NCI-H446 treated with DMSO at 0.1 percent for 48 hours (cell line): ENCODE measurements at places on chromosomes 7 and 10.

- DNase-seq, result no peak
These were observed 203.7 kb downstream of the TRIL start for GRCh38 chr7:28754447-28754846.

GRCh38 chr10:132972986-132973902 is 30.9 kb upstream of the CFAP46 start:
- no peak for DNase-seq

- no peak for DNase-seq
These were observed 185.6 kb downstream of the C7orf25 start for GRCh38 chr7:42726066-42726785.

DNA sequence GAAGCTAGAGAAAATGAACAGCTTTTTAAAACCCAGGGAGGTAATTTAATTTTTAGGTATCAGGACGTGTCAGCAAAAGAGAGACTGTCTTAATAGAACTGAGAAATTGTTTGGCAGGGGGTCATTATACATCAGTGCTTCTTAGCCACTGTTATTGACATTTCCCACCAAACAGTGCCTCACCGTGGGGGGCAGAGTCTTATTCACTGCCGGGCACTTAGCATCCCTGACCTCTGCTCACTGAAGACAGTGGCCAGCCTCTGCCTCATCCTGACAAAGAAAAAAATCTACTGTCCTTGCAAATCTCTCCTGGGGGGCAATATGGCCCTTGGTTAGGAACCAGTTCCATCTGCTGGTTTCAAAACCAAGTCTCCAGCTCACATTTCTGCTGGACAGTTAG is 14.2 kb upstream of the MKI67 start:
- no peak for DNase-seq

DNA sequence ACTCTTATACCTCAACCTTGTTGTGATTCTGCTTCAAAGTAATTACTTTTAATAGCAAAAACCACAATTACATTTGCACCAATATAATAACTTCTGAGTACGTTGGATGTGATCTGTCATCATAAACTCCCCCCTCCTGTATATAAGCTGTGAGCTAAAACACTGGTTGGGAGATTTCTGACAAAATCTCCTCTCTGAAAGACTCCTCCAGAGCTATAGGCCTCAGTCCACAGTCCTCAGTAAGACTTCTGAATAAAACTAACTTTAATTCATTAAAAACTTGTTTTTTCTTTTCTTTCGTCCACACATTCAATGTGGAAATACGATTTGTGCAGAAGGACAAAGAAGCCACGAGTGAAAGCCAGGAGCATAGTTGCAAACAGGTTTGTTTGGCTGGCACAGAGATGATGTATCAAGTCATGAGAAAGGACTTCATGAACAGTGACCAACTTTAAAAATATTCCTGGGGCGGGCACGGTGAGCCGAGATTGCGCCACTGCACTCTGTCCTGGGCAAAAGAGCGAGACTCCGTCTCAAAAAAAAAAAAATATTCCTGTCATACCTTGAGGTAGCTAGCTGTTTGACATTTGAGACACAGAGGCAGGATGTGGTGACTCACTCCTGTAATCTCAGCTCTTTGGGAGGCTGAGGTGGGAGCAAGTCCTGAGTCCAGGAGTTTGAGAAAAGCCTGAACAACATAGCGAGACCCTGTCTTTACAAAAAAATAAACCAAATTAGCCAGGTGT is 91.1 kb upstream of the ARHGAP21 start:
- DNase-seq, result no peak

DNA sequence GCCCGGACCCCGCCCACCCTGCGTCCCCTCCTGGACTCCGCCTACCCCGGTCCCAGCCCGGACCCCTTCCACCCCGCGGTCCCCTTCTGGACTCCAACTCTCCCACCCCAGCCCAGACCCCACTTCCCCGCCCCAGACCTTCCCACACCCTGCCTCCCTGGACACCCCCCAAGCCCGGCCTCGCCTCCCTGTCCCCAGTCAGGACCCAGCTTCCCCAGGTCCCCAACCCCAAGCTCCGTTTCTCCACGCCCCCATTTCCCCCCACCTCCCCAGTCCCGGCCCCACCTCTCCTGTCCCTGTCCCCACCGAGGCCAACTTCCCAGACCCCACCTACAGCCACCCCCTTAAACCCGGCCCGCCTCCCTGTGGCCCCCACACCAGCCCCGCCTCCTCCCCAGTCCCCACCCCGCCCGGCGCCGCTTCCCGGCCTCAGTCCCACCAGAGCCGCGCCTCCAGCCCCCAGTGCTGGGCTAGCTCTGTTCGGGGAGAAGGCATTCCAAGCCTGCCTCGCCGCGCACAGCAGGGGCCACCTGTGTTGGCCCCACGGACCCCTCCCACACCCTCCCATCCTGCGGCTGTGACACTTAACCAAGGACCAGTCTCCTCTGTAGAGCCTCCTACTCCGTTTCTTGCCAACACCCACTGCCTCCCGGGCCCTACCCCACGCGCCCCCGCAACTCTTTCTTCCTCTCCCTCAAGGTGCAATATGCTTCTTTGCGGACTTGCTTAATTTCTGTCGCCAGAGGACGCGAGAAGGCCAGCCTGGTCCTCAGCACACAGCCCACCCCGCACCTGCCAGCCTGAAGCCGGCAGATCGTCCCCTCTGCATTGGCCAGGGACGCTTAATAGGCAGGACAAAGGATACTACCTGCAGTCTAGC is 736 bp upstream of the ITIH5 start:
- DNase-seq, result no peak

DNA sequence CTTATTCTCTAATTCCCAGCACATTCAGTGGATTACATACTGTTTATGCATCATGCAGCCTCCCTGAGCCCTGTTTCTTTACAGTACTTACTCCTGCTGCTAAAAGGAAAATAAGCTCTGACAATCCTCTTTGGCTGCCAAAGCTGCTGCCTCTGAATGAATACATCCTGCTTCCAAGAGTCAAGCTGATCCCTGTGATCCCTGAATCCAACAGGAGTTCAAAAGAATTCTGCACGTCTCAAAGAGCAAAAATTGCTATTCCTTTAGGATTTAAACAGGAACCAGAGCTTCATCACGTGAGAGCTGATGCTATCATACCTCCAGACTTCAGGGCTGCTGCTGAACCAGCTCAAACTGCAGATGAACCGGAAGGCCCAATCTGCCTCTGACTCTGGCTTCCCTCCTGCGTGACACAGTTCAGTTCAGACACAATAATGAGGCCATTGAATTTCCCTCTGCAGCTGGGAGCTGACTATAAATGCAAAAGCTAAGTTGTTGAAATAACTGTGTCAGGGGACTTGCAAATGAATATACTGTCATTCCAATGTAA is 851.0 kb upstream of the PHF14 start:
- peak; percentile 22 for DNase-seq

DNA sequence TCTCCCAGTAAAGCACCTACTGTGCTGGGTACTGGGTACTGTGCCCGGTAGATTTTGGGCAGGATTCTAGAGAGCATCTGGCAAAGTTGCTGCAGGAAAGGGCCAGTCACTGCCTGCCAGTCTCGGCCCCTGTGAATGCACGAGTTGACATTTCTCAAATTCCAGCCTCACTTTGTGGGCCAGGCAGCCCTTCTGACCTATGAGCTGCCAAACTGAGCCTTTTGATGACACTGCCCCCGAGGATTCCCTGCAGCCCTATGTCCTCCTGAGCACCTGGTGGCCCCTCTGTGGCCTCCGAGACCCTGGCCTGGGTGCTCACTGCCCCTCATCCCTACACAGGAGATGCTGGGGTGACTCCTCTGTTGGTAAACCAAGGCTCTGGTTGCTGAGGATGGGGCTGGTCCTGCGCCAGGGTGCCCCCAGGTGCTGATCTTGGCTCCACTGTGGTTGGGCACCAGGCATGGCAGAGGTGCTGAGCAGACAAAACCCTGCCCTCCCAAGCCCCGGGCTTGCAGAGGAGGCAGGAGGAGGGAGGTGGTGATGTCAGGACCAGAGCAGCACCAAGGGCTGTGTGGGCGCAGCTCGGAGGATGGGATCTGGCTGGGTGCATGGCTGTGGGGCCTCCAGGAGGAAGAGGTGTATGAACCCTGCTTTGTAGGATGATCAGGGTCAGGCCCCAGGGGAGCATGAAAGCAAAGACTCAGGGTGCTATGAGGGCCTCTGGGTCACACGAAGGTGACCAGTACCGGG is 16.2 kb downstream of the LHPP start:
- no peak for DNase-seq

DNA sequence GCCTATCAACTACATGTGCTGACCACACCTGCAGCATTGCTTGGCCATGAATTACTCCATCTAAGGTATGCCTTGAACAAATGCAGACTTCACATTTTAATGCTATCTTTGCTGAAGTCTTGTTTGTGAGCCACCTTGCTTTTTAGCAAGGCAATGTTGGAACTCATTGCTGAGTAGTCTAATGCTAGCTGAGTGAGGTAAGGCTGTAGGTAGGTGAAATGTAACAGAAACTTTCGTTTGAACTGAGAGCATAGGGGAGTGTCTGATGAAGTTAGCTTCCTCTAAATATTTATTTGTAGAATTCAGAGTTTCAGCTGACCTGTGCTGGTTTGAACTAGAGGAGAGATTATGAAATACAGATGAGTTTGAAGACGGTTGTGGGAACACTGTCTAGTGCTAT is 238.5 kb downstream of the SEMA3A start:
- DNase-seq, result no peak

GRCh38 chr10:102507521-102507920 is 3.7 kb downstream of the SUFU start:
- DNase-seq, result no peak

DNA sequence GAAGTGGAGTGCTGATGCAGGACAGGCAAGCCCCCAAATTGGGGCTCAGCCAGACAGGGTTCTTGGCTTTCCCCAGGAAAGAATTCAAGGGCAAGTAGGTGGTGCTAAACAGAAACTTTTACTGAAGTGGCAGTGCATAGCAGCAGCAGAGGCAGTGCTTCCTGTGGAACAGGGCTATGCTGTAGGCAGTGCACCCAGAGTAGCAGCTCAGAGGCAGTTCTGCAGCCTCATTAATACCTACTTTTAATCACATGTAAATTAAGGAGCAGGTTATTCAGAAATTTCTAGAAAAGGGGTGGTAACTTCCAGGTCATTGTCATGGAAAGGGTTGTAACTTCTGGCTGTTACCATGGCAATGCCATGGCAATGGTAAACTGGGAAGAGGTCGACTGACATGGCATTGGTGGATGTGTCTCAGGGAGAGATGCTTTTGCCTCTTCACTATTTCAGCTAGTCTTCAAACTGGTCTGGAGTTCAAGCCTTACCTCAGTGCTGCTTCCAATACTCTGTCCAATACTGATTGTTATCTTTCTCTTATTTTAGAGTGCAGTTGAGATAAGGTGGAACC is 29.2 kb downstream of the PRSS58 start:
- DNase-seq, result no peak

- no peak for DNase-seq
These were observed 282.2 kb downstream of the DNAJB6 start for GRCh38 chr7:157618823-157619606.

GRCh38 chr10:102275343-102275742 is 30.0 kb downstream of the GBF1 start:
- DNase-seq, result no peak

GRCh38 chr7:98467570-98468312 is 66.9 kb upstream of the BAIAP2L1 start:
- no peak for DNase-seq

DNA sequence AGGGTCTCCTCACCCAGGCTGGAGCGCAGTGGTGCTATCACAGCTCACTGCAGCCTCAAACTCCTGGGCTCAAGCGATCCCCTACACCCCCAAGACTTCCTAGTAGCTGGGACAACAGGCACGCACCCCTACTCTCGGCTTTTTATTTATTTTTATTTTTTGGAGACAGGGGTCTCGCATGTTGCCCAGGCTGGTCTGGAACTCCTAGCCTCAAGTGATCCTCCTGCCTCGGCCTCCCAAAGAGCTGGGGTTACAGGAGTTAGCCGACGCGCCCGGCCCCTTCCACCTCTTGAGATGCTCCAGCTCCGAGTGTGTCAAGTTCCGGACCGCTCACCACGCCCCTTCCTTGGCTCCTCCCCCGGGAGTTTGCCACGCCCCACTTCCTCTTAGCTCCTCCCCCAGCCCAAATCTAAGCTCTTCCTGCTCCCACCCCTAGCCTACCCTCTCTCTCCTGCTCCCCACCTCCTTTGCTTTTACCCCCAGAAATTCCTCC is 6.3 kb downstream of the NAT16 start:
- DNase-seq, result no peak

GRCh38 chr10:104589871-104590270 is 51.2 kb upstream of the SORCS3 start:
- no peak for DNase-seq

- DNase-seq, result no peak
These were observed 622.5 kb downstream of the TYW1 start for GRCh38 chr7:67619175-67619574.

DNA sequence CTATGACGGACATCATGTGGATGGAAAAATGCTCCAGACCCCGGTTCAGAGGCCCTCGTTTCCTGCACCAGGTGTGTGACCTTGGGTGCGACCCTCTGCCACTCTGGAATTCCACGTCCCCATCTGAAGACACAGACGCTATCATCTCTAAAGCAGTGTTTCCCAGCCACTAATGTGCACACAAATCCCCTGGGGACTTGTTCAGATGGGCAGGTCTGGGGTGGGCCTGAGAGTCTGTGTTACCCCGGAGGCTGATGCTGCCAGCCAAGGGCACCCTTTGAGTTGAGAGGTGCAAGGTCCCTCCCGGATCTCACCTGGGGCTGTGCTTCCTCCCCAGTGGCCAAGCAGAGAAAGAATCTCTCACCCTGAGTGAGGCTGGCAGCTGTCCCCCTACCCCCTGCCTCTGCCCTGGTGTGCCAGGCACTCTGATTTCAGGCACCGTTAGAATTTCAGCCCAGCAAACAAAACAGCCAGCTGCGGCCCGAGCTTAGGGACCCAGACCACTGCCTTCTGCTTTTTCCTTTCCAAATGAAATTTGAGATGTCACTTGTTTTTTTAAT is 90.0 kb downstream of the SLIT1 start:
- DNase-seq, result no peak

GRCh38 chr7:130365511-130366441 is 14.5 kb upstream of the CPA1 start:
- DNase-seq, result peak; percentile 91

DNA sequence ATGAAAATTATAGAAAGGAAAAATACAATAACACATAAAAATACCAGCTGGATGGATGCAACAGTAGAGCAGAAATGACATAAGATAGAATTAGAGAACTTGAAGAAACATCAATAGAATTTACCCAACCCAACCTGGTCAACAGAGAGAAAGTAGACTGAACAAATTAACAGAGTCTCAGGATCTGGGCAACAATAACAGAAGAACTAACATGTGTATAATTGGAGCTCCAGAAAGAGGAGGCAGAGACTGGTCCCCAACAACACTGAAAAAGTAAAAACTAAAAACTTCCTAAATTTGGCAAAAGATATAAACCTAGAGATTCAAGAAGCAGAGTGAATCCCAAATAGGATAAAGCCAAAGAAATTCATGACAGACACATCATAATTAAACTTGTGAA is 458.8 kb downstream of the RPS24 start:
- no peak for DNase-seq

DNA sequence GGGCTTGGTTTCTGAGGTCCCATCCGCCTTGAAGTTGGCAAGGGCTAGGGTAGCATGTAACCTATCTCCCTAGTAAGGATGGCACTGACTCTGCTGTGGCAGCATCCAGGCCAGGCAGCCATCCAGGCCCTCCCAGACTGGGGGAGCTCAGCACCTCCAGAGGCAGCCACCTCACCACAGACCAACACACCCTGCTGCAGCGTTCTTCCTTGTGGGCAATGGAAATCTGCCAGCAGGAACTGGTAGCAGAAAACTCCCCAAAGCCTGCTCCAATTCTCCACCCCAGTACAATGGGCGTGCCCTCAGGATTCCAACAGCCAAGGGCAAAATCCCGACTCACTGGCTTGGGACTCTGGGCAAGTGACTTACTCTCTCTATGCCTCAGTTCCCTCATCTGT is 27.5 kb downstream of the DLG5 start:
- DNase-seq, result no peak
